ENCODE measurements at places on chromosomes 7 and 10.
A peak's percentile ranks its signal among the peaks of the same experiment; 100 is the strongest.

DNA sequence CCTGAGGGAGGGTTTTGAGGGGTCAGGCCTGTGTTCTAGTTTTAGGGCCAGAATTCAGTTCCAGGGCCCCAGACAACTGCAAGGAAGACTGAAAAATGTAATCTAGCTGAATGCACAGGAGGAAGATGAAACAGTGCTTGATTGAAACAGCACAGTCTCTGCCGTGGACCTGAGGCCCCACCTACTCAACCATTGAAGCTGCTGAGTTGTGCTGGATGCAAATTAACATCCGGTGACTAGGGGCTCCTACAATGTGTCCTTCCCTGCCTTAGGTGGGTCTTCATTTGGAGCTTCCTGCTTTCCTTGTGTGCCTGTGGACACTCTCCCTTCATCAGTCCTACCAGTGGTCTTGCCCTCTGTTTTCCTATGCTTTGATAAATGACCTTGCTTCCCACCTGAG, 5.7 kb downstream of the GLRX3 start:
- DNase-seq, result no peak

DNA sequence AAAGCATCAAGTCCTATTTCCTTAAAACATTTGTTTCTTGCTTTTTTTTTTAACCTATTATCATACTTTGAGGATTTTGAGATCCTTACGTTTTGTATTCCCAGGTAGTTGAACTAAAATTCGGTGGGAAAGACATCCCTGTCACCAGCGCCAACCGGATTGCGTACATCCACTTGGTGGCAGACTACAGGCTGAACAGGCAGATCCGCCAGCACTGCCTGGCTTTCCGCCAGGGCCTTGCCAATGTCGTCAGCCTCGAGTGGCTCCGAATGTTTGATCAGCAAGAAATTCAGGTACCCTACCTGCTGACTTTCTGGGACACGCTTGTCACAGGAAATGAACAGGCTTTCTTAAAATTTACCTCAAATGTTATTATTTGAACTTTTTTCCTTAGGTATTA, 83.0 kb upstream of the DNAJB6 start:
- no peak for DNase-seq

- DNase-seq, result no peak
These were observed 60.7 kb downstream of the EXOC4 start for GRCh38 chr7:133313575-133313974.

GRCh38 chr10:31118556-31118955, 86.9 kb upstream of the ZNF438 start:
- DNase-seq, result no peak

DNA sequence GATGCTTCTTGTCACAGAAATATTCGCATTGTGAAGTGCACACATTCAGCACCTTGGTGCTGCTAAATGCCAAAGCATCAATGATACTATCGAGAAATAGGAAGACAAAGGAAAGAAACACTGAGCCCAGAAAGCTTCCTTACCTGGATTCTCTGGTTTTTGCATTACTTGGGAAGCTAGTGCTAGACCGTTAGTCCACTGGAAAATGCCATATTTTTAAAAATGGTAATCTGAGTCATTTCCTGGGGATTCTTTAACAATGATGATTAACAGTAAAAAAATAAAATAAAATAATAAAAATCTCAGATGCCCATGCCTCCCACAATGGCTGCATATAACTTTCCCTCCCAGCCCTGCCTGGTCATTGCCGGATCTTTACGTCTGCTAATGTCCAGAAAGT, 420.1 kb upstream of the MGMT start:
- DNase-seq, result no peak

DNA sequence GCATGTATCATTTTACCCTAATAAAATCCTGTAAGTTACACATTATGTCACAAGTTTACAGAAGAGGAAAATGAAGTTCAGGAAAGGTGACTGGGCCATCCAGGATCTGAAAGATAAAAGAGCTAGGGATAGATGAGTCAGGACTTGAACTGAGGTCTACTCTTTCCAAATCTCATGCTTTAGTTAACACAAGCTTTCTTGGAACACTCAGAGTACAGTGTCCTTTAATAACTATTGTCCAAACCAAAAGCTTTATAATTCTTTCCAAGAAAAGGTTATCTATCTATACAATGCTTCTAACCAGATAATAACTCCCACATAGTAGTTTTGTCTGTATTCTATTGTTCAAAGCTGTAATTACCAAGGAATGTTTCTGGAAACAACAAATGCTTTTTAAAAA, 164.6 kb downstream of the LRRN3 start:
- DNase-seq, result no peak

DNA sequence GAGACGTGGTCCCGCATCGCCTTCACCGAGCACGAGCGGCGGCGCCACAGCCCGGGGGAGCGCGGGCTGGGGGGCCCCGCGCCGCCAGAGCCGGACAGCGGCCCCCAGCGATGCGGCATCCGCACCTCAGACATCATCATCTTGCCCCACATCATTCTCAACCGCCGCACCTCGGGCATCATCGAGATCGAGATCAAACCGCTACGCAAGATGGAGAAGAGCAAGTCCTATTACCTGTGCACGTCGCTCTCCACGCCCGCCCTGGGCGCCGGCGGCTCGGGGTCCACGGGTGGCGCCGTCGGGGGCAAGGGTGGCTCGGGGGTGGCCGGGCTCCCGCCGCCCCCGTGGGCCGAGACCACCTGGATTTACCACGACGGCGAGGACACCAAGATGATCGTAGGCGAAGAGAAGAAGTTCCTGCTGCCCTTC, 737 bp downstream of the CNNM2 start:
- DNase-seq, result peak; percentile 21

- DNase-seq, result no peak
These were observed 672.2 kb upstream of the LRRN3 start for GRCh38 chr7:110418659-110419280.

All from stimulated activated CD4-positive, alpha-beta T cell treated with anti-CD3 and anti-CD28 coated beads, TNF-alpha, amount 100 ng/mL, for 1 hour (primary cell).